ENCODE measurements at places on chromosomes 2 and 18. TPM values are rescaled to one million over a fixed set of nuclear protein-coding genes. Genes with fewer than 3 reads are reported as not detected.
A peak's percentile ranks its signal among the peaks of the same experiment; 100 is the strongest.

- no peak for DNase-seq
Observed at GRCh38 chr2:644871-645270, 32.3 kb downstream of the TMEM18 start.

DNA sequence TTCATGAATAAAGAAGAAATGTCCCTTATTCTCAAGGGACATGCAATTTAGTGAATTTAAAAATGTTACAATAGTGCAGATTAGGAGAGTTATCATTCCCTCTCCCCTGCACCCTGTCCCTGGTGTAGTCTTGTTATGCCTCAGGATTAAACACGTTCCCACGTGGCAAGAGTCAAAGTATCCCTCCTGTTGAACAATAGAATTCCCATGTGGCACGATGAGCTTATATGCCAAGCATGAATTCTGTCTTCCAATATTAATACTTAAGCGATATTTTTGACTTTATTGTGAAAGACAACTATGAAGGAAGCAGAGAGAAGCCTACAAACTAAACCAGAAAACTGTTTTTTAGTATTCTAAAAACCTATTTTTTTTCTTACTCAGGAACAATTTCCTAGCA is 36.7 kb upstream of the SPAG16 start:
- DNase-seq: no peak

DNA sequence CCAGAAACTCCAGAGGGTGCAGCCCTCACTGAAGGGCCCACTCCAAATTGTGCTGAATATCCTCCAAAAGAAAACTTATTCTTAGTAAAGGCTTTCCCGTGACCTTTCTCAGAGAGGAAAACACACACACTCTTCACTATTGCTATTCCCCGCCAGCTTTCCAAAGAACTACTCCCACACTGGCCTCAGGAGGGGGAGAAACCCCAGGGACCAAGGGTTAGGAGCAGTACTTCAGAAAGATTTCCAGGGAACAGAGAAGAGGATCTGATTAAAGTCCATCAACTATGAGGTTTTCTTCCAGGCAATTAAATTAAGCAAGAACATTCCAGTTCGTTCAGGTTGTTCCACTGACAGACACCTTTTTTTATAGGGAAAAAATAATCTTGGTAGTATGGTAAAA is 150.2 kb downstream of the TTC32 start:
- DNase-seq: no peak

- no peak for DNase-seq
Observed at GRCh38 chr2:130389358-130389757, 33.5 kb downstream of the PTPN18 start.

GRCh38 chr2:58899692-58900091 is 658.6 kb upstream of the FANCL start:
- no peak for DNase-seq

DNA sequence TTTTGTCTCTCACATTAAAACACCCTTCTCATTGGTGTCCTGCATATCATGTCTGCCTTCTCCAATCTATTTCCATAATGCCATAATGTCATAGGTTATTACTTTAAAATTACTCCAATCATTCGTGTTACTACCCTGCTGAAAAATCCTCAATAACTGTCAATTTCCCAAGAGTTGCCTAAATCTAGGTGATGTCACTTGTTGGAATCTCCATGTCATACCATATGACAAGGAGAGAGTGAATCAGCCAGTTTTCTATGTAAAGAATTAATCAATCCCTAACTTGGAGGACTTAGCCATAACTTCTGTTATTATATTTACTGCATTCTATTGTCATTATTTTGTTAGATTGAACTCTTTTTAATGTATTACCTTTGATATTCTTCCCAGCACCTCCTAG is 62.5 kb downstream of the PHLPP1 start:
- no peak for DNase-seq

GRCh38 chr2:173210270-173211196 is 134.9 kb downstream of the MAP3K20 start:
- DNase-seq: peak; percentile 77

DNA sequence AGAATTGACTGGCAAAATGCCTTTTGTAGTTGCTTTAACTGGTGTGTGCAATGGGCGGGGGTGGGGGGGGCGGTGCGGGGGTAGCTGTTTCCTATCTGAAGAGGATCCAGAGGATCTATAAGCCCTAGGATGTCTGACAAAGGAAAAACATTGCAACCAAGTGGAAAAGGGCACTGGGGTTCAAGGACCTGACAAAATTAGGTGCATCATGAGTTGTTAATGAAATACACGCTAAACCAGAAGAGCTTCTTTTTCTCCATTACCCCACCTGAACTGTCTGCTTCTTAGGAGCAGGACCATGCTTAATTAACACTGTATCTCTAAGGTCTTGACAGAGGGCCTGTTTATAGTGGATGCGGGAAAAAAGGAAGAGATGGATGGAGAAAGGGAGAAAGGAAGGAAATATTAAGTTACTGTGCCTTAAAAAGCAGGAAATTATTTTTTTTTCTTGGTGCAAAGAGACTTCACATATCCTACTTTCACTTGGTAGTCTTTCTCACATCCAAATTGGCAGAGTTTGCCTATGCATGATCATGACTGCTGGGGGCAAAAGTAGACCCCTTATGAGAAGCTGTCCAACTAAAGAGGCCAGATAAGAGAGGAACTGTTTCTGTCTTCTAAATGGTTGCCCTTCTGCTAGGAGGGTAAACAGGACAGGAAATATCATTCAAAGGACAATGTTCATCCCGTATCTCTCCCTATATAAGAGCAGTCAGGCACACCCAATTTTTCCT is 4.6 kb downstream of the RND3 start:
- no peak for DNase-seq

- no peak for DNase-seq
Observed at GRCh38 chr2:232532419-232532818, 6.5 kb downstream of the CHRND start.

GRCh38 chr2:182554950-182555349 is 128.1 kb upstream of the PDE1A start:
- DNase-seq: no peak

DNA sequence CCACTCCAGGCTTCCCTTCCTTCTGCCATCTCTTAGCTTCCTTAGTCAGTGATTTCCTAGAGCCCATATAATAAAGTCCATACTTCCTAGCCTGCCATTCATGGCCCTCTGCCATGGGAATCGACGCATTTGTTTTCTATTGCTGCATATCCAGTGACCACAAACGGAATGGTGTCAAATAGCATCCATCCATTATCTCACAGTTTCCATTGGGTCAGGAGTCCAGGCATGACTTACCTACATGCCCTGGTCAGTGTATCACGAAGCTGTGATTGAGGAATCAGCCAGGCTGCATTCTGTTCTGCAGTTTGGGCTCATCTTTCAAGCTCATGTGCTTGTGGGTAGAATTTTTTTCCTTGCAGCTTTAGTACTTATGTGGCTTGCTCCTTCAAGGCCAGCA is 209.7 kb upstream of the EPAS1 start:
- DNase-seq: no peak

DNA sequence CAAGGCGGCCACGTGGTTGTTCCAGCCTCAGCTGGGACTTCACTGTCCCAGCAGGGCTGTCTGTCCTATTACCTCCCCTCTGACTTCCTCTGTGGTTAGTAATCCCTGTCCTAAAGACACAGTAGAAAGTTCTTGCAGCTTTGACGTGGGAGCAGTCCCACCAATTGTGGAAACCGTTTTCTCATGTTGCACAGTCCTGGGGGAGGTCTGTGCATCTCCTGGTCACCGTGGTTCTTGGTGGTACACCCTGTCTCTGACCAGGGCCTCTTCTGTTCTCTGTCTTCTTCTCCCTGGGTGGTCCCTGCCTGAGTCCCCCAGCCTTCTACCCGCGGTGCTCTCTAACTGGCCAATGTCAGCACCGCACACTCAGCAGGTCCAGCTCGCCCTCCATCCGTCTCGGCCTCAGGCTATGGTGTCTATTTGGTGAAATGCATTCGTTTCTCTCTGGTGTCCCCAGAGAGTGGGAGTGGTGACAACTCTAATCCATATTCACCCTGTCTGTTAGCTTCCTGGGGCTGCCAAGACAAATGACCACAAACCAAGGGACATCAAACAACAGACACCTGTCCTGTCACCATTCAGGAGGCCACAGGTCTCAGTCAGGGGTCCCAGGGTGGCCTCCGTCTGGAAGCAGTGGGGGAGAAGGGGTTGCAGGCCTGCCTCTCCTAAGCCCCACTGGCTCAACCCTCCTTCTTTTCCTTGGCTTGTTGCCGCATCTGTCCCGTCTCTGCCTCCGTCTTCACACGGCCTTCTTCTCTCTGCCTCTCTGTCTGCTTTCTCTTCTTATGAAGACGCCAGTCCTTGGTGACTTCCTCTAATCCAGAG is 99.8 kb downstream of the SH3BP4 start:
- no peak for DNase-seq

GRCh38 chr2:16438613-16439321 is 226.9 kb downstream of the CYRIA start:
- peak; percentile 29 for DNase-seq

- DNase-seq: no peak
Observed at GRCh38 chr2:240792629-240793312, 27.2 kb downstream of the KIF1A start.

- DNase-seq: no peak
Observed at GRCh38 chr2:205235434-205235833, 446.9 kb upstream of the NRP2 start.

GRCh38 chr18:11021477-11021876 is 127.9 kb downstream of the PIEZO2 start:
- no peak for DNase-seq

GRCh38 chr18:10148189-10148929 is 234.5 kb downstream of the VAPA start:
- DNase-seq: no peak

DNA sequence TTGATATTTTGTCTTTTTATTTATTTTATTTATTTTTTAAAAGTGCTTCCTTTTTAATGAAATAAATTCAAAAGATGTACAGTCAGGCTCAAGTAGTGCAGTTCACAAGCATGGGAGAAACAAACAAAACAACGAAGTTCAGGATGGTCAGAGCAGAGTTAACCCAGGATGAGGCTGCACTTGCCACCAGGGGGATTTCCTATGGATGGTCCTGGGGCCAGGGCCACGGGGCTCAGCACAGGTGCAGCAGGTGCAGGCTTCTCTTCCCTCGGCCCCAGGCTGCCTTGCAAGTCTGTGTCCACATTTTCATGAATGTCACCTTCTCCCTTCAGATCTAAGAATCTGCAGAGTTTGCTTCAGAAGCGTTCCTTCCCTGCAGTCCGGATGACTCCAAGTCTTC is 76.5 kb downstream of the CDCA7 start:
- no peak for DNase-seq

DNA sequence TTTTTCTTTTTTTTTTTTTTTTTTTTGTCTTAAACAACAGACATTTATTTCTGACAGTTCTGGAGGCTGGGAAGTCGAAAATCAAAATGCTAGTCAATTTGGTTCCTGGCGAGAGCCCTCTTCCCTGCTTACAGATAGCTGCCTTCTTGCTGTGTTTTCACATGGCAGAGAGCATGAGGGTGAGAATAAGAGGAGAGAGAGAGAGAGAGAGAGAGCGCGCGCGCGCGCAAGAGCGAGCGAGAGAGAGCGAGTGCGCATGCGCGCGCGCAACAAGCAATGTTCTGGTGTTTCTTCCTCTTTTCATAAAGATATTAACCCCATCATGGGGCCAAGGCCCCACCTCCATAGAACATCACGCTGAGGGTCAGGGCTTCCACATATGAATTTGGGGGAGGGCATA is 20.9 kb downstream of the MTCL1 start:
- DNase-seq: no peak

DNA sequence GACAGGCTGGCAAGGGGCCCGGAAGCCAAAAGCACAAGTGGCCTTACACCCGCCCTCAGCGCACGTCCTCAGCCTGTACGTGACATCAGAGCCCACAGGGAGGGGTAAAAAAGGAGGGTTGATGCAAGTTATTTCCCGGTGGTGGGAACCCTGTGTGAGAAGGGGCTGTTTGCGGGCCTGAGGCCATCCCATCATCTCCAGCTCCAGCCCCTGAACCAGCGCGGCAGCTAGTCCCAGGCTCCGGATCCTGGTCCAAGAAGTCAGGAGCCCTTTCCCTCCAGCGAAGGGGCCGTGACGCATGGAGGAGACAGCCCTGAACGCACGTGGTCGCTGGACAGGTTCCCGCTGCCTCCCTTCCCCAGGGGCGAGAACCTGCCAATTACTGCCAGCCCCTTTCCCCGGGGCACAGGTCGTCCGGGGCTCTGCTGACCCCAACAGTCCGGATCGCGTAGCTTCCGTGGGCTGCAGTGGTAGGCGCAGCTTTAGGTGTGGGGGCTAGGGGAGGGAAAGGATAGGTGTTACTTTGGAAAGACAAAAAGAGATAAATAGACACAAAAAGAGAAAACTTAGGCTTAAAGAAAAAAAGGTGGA is 1.3 kb upstream of the LRP2 start:
- no peak for DNase-seq

- peak; percentile 35 for DNase-seq
Observed at GRCh38 chr2:212538305-212539071, at the start of gene ERBB4. TSS of gene ERBB4 (minus strand) at chr2:212538802. CDS start at chr2:212538530, 272 bp downstream.

DNA sequence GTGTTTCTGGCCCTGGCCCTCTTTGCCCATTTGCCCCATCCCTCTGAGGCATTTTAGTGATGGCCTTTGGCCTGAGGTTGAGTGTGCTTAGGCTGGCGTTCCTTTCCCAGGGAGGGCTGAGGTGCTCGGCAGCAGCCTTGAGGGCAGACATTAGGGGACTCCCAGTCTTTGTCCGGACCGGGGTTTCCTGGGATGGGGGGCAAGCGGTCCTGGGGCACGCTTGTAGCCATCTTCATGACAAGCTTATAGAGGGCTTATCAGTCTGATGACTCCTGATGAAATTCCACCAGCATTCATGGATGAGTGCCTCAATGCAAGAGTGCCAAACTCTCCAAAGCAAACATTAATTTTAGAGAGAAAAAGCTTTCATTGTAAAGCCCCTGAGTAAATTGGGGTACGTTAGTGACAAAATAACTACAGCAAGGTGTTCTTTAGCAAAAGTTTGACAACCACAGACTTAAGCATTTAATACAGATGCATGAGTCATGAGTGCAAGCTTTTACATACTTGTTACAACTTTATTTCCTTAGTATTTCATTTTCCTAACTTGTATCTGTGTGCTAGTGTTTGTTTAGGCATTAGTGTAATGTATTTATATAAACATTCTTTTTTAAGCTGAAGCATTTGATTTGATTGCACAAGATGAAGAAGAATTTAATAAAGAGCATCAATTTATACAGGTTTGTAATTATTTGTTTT is 45.6 kb downstream of the CEP192 start:
- no peak for DNase-seq

The SESTD1 gene
- 95.7 TPM for polyA plus RNA-seq

The ANKRD30B gene
- polyA plus RNA-seq: 0.62 TPM

The FAHD2A gene
- 40.8 TPM for polyA plus RNA-seq

The MC5R gene
- polyA plus RNA-seq: 0.22 TPM
